ENCODE measurements at places on chromosomes 12 and 14.

DNA sequence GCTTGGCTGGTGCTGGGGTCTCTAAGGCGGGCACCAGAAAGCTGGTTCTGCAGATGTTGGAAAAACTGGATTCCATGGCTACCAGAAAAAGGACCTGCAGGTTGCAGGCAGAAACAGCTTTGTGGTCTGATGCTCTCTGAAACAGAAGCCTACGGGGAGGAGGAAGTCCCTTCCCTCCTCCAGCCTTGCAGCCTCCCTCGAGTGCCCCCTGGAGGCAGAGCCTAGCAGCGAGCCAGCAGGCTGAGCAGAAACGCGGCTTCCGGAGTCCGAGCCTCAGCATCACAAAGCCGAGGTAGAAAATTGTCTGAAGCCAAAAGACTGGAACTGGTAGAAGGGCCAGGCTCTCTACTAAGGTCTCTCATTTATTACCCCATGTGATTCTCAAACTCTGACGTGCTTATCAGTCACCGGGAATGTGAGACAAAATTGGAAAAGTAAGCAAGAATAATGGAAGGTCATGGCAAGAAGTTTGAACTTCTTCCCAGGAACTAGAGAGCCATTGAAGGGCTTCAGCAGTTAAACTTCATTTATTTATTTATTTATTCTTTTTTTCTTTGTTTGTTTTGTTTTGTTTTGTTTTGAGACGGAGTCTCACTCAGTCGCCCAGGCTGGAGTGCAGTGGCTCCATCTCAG, 82.2 kb upstream of the CPSF6 start:
- peak; percentile 94 for DNase-seq

- no peak for DNase-seq
Measured at GRCh38 chr14:103296987-103297386, 37.0 kb upstream of the EIF5 start.

- no peak for DNase-seq
Measured at GRCh38 chr12:11681207-11681606, 31.7 kb downstream of the ETV6 start.

- DNase-seq: no peak
Measured at GRCh38 chr14:22803687-22803974, 11.6 kb downstream of the SLC7A7 start.

GRCh38 chr12:57479376-57480115, at the start of gene ARHGAP9:
TSS of gene ARHGAP9 (minus strand) at chr12:57479866. CDS start at chr12:57479406, 460 bp downstream.
- DNase-seq: no peak

GRCh38 chr14:102671410-102671809, 79.0 kb downstream of the RCOR1 start:
- DNase-seq: no peak

DNA sequence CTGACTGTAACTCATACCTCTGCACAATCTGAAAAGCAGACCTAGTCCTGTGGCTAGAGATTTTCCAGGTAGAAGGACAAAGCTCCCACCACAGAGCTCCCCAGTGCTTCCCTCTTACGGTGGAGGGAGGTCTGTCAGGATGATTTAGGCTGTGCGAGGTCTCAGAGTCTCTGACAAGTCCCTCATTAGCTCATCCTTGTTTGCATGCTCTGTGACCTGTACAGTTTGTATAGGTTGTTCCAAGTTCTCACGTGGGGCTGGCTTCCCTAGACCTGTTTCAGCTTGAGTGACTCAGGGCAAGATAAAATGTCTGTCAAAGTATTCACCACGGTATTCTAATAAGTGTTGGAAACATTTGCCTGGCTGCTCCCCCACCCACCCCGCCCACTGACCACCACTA, 34.8 kb downstream of the ASCL1 start:
- no peak for DNase-seq

DNA sequence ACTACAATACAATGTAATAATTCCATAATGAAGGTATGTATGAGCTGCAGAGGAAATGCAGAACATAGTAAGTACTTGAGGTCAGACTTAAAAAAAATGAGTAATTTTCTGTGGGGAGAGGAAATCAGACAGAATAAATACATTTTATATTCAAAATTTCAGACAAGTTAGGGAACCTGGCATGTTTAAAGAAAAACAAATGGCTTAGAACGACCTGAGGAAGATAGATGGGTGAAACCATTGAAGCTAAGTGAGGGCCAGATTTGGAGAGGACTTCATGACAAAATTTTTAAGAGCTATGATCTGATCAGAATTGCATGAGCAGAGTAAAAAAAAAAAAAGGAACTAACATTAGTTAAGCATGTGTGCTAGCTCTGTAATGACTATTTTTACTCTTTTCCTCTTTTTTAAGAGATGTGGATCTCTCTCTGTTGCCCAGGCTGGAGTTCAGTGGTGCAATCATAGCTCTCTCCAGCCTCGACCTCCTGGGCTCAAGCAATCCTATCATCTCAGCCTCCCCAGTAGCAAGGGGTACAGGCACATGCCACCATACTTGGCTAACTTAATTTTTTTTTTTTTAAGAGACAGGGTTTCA, 157.6 kb upstream of the PDE3A start:
- DNase-seq: no peak

DNA sequence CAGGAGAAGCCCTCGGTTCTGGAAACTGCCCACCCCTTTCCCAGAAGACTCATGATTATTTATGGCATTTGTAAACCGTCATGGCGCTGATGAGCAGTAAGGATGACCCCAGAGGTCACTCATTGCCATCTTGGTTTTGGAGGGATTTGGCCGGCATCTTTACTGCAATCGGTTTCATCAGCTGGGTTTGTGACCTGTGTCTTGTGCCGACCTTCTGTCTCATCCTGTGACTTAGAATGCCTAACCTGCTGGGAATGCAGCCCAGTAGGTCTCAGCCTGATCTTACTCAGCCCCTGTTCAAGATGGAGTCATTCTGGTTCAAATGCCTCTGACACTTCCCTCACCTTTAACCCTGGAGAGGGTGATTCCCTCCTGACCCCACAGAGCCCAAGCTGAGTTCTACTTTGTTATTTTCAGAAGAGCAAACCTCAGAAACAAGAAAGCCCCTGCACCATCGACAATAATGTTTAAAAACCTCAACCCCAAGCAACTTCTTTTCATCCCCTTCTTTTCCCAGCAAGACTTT, 105.5 kb upstream of the SFSWAP start:
- no peak for DNase-seq

DNA sequence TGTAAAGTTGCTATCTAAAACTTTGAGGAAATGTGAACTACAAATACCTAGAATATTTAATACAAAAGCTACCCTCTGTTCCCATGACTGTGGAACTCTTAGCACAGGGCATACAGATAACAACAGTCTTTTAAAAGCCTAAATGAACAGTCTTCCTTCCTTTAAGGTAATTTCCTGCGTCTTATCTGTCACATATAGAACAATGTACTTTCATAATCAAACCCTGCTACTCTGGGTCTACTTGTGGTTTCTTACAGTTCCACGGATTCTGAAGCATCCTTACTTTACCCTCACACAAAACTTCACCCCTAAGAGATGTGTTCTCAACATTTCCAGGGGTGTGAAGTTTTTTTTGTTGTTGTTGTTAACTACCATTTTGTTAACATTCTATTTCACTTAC, 5.1 kb downstream of the PKP2 start:
- DNase-seq: no peak

GRCh38 chr14:44712024-44712815, 205.1 kb upstream of the FSCB start:
- no peak for DNase-seq

GRCh38 chr12:54229624-54230212, 40.9 kb upstream of the SMUG1 start:
- peak; percentile 41 for DNase-seq

DNA sequence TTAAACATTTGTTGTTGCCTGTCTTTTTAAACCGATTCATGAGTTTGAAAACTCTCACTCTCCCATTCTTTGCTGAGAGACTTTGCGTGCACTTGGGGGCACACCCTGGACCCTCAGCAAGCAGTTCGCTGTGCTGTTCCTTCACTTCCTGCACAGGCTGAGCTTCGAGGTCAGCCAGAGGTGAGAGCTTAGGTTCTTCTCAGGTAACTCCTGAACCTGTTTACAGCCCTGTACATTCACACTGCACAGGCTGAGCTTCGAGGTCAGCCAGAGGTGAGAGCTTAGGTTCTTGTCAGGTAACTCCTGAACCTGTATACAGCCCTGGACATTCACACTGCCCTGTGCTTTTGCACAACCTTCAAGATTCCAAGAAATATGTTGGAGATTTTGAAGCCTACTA, 9.8 kb upstream of the CLECL1 start:
- DNase-seq: no peak

- no peak for DNase-seq
Measured at GRCh38 chr12:124024263-124024678, 51.3 kb downstream of the ZNF664 start.

DNA sequence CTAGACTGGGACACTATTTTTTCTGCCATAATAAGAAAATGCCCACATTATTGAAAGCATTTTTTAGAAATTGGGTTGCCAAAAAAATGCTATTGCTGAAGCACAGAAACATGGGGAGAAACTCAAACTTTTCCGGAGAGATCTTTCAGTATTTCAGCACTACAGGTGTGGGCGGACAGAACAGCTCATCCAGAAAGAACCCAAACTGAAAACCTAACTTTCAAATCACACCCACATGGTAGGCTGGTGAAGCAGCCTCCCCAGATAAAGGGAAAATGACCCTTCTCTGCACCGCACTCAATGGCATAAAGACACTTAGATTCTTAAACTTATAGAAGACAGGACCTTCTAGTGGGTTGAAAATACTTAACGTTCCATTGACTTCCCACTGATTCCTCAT, 62.3 kb upstream of the TMPO start:
- no peak for DNase-seq

- peak; percentile 91 for DNase-seq
Measured at GRCh38 chr14:76829650-76830421, 3.6 kb downstream of the LRRC74A start.

DNA sequence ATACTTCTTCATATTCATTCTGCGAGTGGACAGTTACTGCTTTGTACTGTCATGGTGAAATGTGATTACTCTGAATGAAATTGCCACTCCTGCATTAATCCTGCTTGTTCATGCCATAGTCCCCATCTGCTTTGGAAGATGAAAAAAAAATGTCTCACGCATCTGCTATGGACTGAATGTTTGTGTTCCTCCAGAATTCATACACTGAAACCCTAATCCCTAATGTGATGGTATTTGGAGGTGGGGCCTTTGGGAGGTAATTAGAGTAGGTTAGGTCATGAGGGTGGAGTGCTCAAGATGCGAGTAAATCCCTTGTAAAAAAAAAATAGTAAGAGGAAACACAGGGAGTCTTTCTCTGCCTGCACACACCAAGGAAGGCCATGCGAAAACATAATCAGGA, 427.2 kb downstream of the TMTC2 start:
- no peak for DNase-seq

DNA sequence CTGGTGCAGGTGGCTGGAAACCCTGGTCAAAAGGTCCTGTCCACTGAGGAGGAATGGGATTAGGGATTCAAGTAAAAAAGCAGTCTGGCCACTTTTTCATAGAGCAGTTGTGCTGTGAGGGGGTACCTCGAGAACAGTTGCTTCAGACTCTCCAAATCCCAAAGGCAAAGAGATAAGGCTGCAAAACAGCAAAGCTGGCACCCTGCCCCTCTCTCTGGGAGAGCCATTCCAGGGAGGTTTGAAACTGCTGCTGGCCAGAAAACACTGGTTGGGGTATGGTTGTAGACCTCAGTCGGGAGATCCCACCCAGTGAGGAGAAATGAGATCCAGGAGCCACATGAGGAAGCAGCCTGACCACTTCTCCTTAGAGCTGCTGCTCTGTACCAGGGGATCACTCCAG, 137.3 kb downstream of the CEP83 start:
- no peak for DNase-seq

- DNase-seq: no peak
Measured at GRCh38 chr12:30753233-30753632, 1.5 kb downstream of the CAPRIN2 start.
